ENCODE measurements at places on chromosomes 5 and 9.

DNA sequence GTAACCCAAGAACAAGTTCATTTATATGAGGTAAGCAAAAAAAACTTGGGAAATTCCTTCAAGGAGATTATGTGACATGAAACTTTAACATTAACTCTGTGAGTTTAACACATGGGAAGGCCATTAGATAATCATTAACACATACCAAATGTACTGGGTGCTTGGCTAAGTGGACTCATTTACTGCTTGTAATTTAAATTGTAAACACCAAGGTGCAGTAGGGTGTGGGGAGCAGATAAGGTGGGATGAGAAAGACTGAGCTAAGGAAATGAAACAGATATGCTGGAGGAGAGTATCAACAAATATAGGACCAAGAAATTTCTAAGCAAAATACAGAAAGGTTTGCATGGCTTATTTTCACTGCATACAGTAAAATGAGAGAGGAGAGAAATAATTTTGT lies 2384.8 kb upstream of the ACO1 start:
- no peak for DNase-seq

GRCh38 chr5:54325610-54326311 lies 15.4 kb upstream of the ARL15 start:
- no peak for DNase-seq

- DNase-seq = no peak
These were observed 7.4 kb downstream of the KLF9 start for GRCh38 chr9:70407081-70407503.

DNA sequence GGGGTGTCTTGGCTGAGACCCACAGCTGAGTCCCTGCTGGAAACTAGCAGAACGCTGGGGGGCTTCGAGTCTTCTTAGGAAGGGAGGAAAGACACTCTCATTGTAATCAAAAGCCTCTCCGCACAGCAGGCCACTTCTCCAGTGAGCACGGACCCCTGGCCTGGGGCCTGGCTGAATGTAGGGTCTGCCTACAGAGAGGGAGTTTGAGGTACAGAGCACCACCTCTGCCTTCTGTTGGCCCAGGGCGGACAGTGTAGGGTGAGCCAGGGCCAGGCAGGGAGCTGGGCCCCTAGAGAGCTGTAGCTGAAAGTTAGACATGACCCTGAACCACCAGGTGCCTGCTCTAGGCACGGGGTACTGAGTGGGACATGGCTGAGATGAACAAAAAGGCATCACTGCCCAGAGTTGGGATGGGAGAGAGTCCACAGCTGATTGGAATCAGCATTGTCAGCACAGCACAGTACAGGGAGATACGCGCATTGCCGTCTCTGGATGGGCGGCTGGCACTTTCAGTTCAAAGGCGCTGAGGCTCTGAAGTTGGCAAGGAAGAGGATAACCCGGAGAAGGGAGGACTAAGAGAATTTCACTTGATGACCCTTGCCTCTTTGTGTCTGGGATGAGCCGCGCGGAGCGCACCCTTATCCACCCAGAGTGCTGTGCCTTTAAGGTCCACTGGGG lies 363 bp upstream of the SLC25A48 start:
- peak; percentile 7 for DNase-seq

DNA sequence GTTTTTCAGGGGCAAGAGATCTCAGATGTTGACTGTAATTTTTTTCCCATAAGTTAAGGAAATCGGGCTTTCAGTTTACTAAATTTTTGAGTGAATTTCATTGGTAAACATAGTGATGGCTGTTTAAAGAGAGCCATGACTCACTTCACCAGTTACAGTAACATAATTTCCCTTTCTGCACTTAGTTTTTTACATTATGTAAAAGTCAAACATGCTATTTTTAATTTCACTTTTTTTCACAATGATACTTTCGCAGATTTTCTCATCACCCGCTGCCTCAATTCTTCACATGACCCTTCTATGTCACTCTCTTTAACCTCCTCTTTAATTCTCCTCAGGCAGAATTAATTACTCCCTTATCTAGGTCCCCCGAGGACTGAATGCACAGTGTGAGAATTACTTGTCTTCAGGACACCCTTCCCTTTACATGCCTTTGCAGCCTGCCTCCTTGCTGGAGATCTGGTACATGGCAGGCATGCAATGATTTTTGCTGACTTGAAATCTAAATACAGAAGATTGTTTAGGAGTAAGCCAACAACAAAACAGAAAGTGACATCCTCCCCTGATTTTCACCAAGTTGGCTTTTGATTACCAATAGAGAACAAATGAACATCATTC lies 217.5 kb upstream of the S1PR3 start:
- no peak for DNase-seq

GRCh38 chr5:133780619-133781280 lies 168.4 kb upstream of the FSTL4 start:
- DNase-seq = no peak

DNA sequence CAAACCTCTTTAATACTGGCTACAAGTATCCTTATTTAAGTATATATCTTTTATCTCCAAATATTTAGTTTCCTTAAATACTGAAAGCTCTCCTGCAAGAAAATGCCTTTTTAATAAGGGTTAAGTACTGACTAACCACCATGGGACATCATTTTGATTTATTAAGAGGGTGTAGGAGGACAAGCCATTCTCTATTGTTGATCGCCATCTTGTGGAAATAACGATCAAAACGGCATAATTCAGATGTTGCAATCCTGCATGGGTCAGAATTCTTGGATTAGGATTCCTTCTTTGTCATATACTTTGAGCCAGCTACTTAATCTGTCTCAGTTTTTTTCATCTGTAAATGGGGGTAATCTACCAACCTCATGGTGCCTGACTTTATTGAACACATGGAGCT lies 28.7 kb upstream of the C5orf46 start:
- DNase-seq = peak; percentile 21

- DNase-seq = no peak
These were observed 89.0 kb upstream of the IRX2 start for GRCh38 chr5:2840372-2840915.

DNA sequence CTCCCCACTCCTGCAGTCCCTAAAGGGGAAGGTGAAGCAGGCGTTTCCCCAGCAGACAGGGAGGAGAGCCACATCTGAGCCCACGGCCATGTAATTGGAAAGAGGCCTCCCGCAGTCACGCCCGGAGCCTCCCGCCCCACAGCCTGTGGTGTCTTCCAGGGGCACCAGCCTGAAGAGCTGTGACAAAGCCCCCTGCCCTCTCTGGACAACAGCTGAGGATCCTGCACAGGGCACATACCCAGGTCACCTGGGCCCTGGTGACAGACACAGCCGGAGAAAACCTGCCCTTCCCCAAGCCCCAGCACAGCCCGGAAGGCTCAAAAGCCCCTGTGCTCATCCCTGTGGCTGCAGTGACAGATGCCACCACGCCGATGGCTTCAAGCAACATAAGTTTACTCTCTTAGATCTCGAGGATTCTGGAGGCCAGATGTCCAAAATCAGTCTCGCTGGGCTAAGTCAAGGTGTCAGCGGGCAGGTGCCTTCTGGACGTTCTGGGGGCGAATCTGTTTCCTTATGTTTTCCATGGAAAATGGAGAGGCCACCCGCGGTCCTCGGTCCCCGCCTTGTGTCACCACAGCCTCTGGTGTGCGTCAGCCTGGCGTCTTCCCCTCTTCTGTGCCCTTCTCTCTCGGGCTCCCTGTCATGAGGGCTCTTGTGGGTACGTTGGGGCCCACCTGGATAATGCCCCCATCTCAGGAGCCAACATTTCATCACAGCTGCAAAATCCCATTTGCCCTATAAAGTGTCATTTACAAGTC lies 71.5 kb downstream of the PSMB7 start:
- no peak for DNase-seq

GRCh38 chr5:95741458-95741857 lies 10.3 kb downstream of the RHOBTB3 start:
- no peak for DNase-seq

All from NCI-H774 (cell line).